ENCODE measurements at places on chromosomes 5 and 9. TPM values are rescaled to one million over a fixed set of nuclear protein-coding genes. Genes with fewer than 3 reads are reported as not detected.

The ZNF484 gene
- 14.0 TPM for total RNA-seq

The FYB1 gene
- 10.8 TPM for total RNA-seq

DNA sequence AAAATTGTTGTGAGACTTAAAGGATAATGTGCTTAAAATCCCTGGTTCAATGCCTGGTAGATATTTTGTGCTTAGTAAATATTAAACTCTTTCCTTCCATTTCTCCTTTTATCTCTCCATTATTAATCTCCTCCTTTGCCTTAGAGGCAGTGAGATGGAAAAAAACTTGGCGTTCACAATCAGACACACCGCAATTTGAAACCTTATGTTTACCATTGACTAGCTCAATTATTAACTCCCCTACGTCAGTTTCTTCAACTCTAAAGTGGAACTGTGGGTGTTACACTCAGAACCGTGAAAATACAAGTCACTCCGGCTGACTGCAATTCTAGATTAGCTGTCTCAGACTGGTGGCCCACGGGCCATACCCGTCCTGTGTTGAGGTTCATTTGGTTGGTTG lies 327.2 kb downstream of the DEPDC1B start:
- no peaks in the 10 kb centered on the region for H3K4me1 ChIP-seq
- no peaks in the 10 kb centered on the region for H3K27me3 ChIP-seq
- H3K36me3 ChIP-seq: no peaks in the 10 kb centered on the region
- H3K4me3 ChIP-seq: no peak overlapping the region
- H3K27ac ChIP-seq: no peak overlapping the region
- DNase-seq: no peak

- H3K27me3 ChIP-seq: no peaks in the 10 kb centered on the region
- DNase-seq: no peak
- no peak overlapping the region for H3K27ac ChIP-seq
- no peaks in the 10 kb centered on the region for H3K36me3 ChIP-seq
- no peak overlapping the region for H3K4me3 ChIP-seq
- H3K4me1 ChIP-seq: no peaks in the 10 kb centered on the region
Observed at GRCh38 chr5:126846744-126847455, 70.0 kb downstream of the LMNB1 start.

- H3K27ac ChIP-seq: no peak overlapping the region
- H3K36me3 ChIP-seq: no peaks in the 10 kb centered on the region
- DNase-seq: no peak
- peaks cover 26% of the 10 kb centered on the region for H3K4me1 ChIP-seq
Observed at GRCh38 chr9:77601476-77602099, 46.5 kb downstream of the GNA14 start.

DNA sequence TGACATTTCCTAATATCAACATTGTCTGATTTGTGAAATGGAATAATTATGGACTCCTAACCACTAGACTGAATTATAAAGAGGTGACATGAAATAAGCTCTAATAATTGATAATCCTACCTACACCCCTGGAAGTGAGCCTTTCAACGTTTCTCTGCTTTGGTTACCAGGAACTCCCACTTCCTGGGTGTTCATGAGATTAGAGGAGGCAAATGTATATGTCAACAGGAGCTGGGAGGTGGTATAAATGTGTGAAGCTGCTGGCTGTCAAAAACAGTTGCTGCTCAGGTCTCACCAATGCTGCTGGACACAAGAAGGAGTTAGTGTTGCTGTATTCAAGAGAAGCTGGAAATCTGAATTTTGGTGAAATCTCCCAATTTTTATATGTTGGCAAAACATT lies 96.8 kb downstream of the CAMK4 start:
- H3K36me3 ChIP-seq: no peaks in the 10 kb centered on the region
- H3K4me1 ChIP-seq: no peaks in the 10 kb centered on the region
- DNase-seq: no peak
- no peaks in the 10 kb centered on the region for H3K27me3 ChIP-seq
- no peak overlapping the region for H3K4me3 ChIP-seq

DNA sequence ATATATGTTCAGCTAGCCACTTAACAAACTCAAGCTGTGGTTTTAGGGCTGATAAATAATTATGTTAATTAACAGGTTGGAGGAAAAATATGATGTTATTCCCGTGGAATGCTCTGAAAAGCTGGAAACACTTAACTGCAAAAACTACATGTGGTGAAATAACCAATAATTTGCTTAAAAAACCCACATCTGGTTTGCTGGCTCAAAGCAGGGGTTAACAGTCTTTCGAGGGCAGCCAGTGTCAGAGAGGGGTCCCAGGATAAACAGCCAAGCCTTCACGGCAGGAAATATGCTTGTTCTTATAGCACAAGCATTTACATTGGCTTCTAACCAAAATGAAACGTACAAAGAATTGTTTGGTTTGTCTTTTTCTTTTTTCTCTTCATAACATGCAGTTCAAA lies 254.0 kb upstream of the GAS1 start:
- H3K27ac ChIP-seq: no peak overlapping the region
- no peaks in the 10 kb centered on the region for H3K4me1 ChIP-seq
- H3K36me3 ChIP-seq: no peaks in the 10 kb centered on the region

The GIN1 gene
- 5.4 TPM for total RNA-seq

The CSF1R gene
- 21.4 TPM for total RNA-seq

The LRRC70 gene
- 9.6 TPM for total RNA-seq
